ENCODE measurements at places on chromosomes 1 and 21.

GRCh38 chr1:26833432-26834405 lies 7.2 kb downstream of the ZDHHC18 start:
- DNase-seq, result peak; percentile 87

GRCh38 chr1:34781071-34781843 lies at the start of gene GJB3:
Gene GJB3, plus strand, starts transcription at chr1:34781214. Its CDS starts 3,549 bp downstream, at chr1:34784763.
- no peak for DNase-seq

DNA sequence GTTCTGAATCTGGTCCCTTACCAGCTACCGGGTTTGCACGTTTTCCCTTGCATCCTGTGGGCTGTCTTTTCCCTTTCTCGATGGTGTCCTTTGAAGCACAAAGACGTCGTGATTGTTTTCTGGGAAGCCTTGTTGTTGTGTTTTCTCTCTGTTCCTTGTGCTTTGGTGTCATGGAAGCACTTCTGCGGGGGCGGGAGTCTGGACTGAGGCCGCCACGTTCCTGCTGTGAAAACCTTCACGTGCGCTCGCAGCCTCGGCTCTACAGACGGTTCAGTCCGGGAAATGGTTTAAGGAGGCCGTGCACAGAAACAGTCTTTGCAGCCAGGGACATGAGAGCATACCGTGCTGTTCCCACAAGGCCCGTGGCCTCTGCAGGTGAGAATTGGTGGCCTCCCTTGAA lies 68.5 kb downstream of the SKI start:
- DNase-seq, result no peak

- no peak for DNase-seq
These were observed 10.4 kb upstream of the GJA9 start for GRCh38 chr1:38891753-38892152.

- DNase-seq, result no peak
These were observed 48.5 kb upstream of the IKBKE start for GRCh38 chr1:206421616-206422340.

DNA sequence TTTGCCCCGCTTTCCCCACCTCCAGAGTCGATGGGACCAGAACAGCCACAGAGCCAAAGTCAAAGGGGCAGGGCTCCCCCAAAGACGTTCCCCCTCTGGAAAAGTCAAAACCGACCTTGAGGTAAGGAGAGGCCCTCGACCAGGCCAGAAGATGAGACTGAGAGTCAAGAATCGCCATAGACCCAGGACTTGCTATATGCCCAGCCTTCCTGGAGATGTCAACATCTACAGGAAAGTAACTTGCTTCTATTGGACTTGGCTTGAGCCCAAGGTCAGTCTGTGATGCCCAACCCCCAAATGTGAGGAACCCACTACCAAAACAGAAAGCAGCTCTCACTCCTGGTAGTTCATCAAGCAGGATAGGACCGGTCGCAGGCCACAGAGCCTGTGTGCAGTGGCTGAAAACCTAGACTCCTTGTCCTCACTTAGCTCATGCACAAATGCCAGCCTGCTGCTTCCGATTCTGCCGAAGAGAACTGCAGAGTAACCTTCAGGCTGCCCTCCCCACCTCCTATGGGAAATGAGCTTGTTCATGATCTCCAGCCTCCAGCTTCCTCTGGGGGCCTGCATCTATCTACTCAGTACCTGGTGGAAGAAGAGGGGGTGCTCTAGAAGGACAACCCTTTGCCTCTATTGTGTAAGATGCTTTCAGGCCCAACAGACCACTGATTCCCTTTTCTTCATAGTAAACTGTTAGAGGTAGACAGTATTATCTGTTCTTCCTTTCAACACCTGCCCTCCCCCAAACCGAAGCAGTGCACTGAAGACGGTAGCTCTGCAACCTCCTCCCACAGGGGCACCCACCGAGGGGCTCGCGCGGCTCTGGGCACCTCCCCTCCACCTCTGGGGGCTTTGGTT lies 1.4 kb downstream of the ACOT7 start:
- DNase-seq, result peak; percentile 45

- DNase-seq, result no peak
These were observed 123.5 kb downstream of the PATJ start for GRCh38 chr1:61865646-61866220.

DNA sequence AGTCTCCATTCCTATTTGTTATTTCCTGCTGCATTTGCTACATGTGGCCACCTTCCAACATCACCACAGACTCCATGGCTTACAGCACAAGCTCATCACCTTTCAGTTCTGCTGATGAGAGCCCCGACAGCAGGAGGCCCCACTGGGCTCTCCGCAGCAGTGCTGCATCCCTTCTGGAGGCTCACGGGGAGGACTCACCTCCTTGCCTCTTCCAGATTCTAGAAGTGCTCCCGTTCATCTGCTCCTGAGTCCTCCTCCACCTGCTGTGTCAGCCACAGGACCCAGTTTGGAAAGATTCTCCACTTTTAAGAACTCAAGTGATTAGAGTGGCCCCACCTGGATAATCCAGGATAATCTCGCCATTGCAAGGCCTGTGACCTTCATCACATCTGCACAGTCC lies 167.6 kb downstream of the PCBP3 start:
- no peak for DNase-seq

- no peak for DNase-seq
These were observed 51.4 kb upstream of the ACTRT2 start for GRCh38 chr1:2969845-2970291.

DNA sequence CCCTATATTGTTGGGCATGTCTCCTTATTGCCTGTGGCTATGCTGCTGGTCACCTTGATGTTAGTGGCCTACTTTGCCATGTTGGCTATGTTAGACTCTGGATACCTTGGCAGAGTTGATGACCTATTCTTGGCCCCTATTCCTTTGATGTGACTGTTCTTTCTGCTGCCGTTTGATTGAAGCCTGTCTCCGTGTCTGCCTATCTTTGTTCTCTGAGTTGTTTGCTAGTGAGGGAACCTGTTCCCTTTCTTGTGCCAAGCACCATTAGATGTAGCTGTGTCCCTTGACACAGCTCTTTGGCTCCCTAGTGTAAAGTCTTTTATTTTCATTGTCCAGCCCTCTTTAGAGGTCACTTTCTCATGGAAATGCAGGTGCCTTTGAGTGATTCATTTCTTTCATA lies 28.7 kb upstream of the PAPPA2 start:
- no peak for DNase-seq

- DNase-seq, result no peak
These were observed 20.5 kb upstream of the TRABD2B start for GRCh38 chr1:48017716-48018115.

- DNase-seq, result no peak
These were observed 4.5 kb downstream of the ADARB1 start for GRCh38 chr21:45078877-45079281.

GRCh38 chr1:3221112-3222041 lies 152.4 kb downstream of the PRDM16 start:
- DNase-seq, result no peak

- peak; percentile 98 for DNase-seq
These were observed 53.6 kb upstream of the RUNX1 start for GRCh38 chr21:35102488-35103371.
